ENCODE measurements at places on chromosomes 7 and 10.

GRCh38 chr10:124728830-124729661 is 15.1 kb downstream of the FAM53B start:
- DNase-seq, result no peak

DNA sequence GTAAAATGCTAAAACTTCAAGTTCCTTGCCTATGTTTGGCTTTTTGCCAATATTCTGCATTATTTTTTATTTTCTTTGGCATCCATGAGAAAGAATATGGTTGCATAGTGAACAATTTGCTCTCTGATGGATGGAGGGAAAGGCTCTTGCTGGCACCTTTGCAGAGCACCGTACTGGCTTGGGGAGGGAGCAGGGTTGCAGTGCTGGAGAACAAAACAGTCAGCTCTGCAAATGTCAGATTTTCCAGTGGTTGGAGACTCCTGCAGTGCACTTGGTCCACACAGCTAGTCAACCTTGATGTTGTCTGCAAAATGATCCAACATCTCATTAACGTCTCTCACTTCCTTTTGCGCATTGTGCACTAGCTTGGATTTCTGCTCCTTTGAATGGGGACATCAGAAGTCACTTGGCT is 100.8 kb downstream of the ANLN start:
- DNase-seq, result no peak

GRCh38 chr10:68202960-68203353 is 29.0 kb downstream of the ATOH7 start:
- no peak for DNase-seq

DNA sequence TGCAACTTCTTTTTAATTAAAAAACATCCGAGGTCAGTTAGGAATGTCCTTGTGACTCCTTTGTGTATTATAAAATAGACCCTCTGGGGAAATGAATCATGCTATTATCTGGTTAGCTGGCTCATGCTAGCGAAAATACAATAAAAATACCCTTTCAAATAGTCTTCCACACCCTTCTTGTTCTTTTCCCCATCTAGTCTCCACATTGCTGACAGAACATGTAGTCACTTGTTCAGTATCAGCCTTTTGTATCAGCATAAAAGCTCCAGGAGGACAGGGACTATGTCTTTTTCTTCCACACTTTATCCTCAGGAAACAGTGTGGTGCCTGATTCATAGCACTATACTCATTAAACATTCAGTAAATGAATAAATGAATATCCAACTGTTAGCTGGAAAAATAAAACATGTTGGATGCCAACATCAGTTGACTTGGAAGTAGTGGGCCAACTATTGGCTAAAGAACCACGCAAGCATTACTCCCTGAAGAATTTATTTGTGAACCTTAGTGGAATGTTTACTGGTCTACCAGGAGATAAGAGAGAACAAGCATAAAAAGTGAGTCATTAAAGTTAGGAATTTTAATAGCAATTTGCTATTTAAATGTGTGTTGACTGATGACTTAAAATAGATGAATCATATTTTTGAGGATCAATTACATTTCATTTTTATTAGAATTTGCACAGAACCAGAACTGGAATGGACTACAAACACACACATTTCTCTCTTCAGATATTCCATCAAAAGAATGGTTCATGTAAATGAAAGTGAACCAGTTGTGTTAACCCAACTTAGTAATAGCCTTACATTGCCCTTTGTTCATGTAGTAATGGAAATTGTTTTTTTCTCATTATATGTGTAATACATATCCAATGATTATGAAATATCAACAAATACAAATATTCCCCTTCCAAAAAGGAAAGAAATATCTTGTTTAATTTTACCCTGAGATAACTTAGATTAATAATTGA is 129.6 kb downstream of the DKK1 start:
- no peak for DNase-seq

- no peak for DNase-seq
Observed at GRCh38 chr7:30896036-30896435, 15.6 kb upstream of the AQP1 start.

DNA sequence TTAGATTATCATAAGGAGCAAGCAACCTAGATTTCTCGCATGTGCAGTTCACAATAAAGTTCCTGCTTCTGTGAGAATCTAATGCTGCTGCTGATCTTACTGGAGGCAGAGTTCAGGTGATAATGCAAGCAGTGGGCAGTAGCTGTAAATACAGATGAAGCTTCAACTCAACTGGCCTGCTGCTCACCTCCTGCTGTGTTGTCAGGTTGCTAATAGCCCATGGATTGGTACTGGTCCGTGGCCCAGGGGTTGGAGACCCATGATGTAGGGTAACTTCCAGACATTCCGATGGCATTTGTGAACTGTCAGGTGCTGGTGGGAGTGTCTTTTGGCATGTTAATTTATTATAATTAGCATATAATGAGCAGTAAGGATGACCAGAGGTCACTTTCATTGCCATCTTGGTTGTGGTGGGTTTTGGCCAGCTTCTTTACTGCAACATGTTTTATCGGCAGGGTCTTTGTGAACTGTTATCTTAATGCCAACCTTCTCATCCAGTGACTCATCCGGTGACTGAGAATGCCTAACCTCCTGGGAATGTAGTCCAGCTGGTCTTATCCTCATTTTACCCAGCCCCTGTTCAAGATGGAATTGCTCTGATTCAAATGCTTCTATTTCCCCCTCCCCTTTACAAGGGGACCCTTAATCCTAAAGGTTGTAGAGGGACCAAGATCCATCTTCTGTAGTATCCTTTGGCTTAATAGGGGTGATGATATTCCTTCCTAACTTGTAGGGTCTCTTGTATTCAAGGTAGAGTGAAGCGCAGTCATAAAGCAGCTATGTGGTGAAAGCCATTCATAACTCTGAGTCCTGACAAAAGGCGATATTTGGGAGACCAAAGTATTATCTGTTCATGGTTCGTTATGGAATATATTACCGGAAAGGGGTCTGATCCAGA is 165.8 kb downstream of the CCSER2 start:
- no peak for DNase-seq

GRCh38 chr10:34809796-34810195 is 5.3 kb downstream of the PARD3 start:
- DNase-seq, result no peak

DNA sequence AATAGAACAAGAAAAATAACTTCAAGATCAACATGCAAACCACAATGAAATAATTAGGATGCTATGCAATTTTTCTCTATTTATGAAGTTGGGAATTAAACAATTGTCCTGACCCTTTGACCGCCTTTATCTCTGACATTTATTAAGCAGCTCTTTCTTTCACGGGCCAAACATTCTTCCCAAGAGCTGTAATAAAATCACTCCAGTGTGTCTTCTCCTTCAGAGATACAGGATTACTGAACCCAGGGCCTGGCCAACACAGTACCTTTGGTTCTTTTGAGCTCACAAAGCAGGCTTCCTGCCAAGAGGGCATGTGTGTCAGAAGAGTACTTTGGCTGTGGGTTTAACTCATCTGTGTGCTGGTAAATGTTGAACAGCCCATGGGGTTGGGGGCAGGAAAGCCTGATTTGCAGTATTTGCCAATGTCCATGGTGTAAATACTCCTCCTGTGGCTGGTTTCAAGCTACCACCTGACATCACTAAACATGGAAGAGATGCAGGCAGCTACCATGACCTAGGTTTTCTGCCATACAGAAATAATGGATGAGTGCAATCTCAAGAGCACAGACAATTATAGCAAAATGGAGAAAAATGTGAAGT is 121.7 kb downstream of the FANK1 start:
- no peak for DNase-seq
